Activated T-helper 9 cell treated with anti-CD3 and anti-CD28 coated beads, Interleukin-2, amount 50 U/mL, for 16 hours (primary cell): ENCODE measurements at places on chromosomes 5 and 9.

GRCh38 chr5:133360693-133361472 lies 251.5 kb downstream of the FSTL4 start:
- DNase-seq: no peak

DNA sequence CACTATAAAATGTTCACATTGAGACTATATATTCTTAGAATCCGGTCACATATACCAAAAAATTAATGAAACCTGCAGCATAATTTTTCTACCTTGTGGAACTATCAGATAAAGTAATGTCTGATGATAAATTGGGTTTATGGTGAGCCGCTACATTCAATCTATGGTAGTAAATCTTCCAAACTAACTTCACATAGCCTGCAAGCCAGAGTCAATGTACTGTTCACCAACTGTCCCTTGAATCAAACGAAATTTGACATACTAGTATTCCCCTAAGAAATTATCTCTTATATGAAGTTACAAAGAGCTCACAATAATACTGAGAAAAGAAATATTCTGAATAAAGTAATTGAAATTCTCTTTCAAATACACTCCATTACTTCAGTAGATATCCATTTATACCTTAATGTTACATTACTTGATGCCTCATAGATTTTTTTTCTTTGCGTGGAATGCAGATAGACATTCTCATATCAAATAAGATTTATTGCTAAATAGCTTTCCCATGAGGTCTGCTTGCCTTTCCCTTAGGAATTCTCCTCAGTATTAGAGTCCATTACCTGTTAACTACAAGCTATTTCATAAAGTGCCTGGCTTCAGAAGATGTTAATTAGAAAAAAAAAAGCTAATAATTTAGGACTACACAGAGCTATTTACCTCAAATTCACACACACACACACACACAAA lies 169.5 kb downstream of the PTPRD start:
- no peak for DNase-seq

GRCh38 chr9:99859243-99859980 lies 37.7 kb downstream of the NR4A3 start:
- no peak for DNase-seq

DNA sequence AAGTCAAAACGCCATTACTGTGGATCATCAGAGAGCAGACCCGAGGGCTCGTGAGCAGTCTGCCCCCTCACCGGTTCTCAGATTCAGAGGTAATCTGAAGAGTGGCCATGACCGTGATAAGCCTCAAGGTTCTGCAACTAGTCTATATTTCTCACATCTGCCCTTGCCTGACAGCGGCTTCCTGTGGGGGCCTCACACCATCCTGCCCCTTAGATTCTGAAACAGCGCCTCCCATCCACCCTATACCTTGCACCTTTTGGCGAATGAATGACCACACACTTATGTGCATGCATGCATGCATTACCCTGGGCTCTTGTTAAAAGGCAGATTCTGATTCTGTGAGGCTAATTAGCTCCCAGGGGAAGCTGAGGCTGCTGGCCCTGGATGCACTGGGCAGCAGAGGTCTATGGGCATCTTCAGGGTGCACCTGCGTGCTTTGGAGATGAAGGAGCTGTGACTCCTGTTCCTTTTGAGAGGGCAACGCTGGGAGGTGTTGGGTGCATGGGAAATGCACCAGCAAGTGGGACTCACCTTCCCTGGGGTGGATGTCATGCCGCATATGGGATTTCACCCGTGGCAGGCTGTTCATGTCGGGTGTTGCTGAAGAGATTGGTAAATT lies 7.8 kb upstream of the GADD45G start:
- DNase-seq: no peak

DNA sequence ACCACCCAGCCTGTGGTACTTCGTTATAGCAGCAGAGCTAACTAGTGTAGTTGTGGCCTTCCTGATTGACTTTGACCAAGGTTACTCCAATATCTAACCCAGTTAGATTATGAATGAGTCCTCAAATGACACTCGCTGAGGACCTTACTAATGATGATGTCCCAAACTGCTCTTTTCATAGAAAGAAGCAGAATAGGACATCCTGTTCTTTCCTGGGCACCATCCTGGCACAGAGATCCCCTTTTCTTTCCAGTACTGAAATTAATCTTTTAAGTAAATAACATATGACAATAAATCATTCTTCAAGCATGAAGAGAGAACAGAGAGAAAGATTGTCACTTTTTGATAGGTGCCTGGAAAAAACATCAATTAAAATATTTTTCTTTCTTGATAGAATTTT lies 26.7 kb upstream of the SPINK14 start:
- DNase-seq: no peak

- DNase-seq: no peak
Observed at GRCh38 chr5:132055441-132055807, 5.0 kb upstream of the IL3 start.

DNA sequence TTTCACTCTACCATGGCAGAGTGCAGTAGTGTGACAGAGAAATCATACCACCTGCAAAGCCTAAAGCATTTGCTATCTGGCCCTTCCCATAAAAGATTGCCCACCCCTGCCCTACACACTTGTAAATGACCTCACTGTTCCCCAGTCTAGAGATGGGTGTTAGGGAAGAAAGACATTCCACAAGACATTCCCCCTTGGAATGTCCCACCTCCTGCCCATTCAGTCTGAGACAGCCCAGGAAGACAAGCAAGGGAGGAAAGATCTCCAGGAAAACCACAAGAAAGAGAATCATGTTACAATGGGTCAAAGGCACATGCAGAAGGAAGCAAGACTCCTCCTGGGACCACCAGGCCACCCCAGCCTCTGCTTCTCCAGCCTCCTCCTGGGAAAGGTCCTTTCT lies 230.0 kb downstream of the AGTPBP1 start:
- DNase-seq: no peak

GRCh38 chr9:83413367-83413766 lies 124.8 kb downstream of the FRMD3 start:
- no peak for DNase-seq

DNA sequence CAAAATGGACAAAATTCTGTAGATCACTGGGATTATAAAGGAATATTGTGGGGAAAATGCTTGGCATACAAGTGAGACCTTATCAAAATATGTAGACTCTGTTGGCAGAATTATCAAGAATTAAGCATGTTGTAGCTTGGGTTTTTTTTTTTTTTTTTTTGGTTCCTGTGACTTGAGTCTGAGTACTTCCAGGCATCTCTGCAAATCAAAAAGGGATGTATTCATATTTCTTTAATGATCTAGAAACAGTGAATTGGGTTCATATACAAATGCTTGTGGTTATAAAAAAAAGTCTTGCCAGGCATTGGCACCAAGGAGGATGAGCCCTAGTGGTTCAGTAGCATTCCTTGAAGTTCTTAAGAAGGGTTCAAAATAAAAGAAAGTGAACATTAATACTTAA lies 292.2 kb downstream of the ARHGAP26 start:
- DNase-seq: no peak

GRCh38 chr5:71744009-71744790 lies 25.1 kb downstream of the CARTPT start:
- DNase-seq: no peak

DNA sequence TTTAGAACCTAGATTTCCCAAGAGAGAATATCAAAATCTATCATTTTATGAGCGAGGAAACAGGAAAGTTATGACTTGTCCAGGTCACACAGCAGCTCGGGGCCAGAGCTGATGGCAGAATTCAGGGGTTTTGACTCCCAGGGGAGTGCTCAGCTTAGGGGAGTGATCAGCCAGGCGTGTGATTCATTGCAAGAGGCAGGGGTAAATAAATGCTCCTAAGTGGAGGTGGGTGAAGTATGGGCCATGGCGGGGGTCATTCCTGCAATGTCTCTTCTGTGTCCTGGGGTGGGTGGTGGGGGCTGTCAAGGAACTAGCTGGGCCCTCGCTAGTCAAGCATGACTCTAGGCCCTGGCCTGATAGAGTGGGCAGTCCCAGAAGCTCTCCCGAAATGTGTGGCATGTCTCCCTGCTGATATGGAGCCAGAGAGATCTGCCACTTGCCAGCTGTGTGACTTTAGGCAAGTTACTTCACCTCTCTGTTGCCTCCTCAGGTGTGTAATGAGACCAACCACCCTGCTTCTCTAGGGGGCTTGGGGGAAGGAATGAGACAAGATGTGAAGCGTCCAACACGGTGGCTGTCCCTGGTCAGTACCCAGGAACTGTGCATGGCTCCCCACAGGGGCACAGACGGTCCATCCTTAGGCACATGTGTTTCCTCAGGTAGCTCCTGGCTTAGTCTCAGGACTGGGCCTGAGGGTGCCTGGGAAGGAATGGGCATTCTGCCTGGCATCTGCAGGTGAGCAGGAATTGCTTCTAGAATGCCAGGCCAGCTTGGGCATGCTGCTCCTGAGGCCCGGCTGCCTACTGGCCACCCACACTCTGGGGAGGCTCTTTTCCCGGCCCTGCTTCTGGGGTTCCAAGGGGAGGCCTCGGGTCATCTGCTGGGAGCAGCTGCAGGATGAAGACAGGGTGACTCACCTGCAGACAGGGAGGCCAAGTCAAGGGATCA lies 36.5 kb upstream of the SH3PXD2B start:
- no peak for DNase-seq

GRCh38 chr5:140153905-140154304 lies 21.1 kb upstream of the CYSTM1 start:
- DNase-seq: no peak

DNA sequence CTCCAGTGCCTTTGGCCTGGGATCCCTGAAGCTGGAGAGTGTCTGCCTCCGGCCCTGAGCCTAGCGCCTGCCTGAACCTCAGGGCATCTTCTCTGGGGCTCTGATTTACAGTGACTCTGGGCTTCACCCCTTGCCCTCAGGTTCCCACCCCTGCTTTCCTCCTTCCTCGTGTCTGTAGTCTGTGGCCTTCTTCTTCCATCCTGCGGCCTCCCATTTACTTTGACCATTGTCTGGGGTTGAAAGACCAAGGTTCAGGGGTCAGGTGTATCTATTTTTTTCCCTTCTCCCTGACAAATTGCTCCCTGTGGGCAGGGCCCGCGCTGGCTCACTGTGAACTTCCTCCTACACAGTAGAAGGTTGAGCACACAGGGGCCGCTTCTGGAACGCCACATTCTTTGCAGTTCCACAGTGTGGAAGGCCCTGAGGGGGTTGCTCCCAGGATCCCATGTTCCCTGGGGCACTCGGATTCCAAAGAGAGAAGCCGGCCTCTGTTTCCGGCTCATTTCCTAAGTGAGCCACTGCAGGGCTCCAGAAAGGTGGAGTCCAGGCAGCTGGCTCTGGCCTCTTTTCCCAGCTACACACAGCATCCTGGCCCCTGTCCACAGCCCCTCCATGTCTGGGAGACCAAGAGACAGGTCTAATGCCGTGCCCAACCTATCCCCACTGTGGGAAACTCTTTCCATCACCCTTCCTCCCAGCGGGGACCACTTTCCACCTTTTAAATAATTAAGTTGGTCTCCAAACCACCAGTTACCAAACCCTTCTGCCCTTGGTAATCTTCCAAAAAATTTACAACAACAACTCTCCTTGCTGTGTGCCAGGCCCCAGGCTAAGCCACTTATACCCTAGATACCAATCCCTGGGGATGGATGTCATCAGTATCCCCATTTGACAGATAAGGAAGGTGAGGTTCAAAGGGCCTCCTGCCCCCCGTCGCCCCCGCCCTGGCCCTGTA lies 140.3 kb upstream of the IER5L start:
- no peak for DNase-seq

DNA sequence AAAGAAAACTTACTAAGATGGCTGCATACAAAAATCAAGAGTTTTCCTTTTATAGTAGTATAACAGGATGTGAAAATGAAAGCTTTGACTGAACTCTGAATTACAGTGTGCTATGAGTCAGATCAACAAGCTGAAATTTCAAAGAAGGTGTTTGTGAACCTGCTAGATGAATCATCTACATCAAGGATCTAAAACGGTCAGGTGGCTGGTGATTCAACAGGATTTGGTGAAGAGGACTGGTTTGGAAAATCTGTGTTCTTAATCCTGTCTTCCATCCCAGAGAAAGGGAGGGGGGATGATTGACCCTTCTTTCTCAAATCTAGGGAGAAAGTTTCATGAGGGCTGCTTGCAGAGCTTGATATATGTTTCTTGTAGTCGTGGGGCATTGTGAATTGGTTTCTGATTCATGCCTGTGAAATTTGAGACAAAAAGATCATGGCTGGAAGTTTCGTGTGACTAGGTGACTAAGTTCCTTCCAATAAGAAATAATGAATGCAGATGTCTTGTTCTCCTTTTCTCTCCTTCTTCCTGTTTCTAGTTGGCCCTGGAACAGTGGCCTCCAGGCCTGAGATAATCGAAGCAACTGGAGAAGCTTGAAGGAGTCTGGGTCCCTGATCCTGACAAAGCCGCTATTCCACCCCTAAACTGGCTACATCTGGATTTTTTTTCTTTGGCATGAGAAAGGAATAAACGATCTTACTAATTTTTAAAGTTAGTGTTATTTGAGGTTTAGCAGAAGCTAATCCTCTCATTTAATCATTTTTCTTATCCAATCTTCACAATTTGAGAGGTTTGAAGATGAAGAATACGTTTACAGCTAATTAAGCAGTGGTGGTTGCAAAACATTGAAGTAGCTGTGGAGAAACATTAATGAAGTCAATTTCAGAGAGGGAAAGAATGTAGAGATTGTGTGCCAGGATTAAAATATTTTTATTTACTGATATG lies 67.2 kb downstream of the MRPS30 start:
- no peak for DNase-seq

DNA sequence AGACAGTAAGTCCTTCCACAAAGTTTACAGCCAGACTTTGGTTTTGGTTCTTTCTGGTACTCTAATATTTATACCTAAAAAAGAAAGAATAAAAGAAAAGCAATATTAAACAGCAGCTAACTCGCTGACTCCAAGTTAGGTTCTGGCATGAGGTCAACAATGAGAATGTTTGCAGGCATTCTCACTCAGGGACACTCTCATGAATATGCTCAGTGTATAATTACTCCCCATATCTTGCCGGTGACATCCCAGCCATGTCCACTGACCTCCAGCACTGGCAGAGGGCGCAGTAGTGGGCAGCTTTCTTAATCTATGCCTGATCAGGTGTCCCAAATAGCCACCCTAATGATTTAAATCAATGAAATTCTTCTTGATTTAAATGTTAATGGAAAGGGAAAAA lies 151.5 kb downstream of the BNC2 start:
- DNase-seq: no peak

GRCh38 chr9:37215830-37216229 lies 95.5 kb downstream of the ZCCHC7 start:
- no peak for DNase-seq

DNA sequence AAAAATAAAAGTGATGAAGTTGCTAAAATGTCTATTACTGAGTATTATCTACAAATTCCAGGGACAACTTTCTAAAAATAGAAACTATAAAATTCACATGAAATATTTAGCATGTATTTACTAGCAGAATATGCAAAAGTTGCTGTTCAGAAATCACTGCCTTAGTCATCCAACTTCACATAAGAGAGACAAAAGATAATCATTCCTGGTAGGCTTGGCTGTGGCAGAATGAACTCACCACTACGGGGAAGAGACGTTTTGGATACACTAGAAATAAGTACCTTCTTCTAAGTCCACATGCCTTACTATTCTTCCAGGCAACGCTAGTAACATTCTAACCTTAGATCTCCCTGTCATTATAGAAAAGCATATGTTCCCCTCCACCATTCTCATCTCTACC lies 272.2 kb downstream of the BNC2 start:
- DNase-seq: no peak

- no peak for DNase-seq
Observed at GRCh38 chr9:82128011-82128696, 139.6 kb downstream of the SPATA31D1 start.

- no peak for DNase-seq
Observed at GRCh38 chr5:18236386-18236785, 602.1 kb downstream of the TAF11L14 start.
